ENCODE measurements at places on chromosomes 7 and 10. TPM values are rescaled to one million over a fixed set of nuclear protein-coding genes. Genes with fewer than 3 reads are reported as not detected.

PLAC9 gene
- total RNA-seq, result not detected

WNT16 gene
- not detected for total RNA-seq

LRRC17 gene
- 108 TPM for total RNA-seq

ACTL6B gene
- total RNA-seq, result not detected

HTR5A gene
- not detected for total RNA-seq

HOXA10 gene
- 24.8 TPM for total RNA-seq

NXPH1 gene
- total RNA-seq, result not detected

MPP7 gene
- total RNA-seq, result under 0.01 TPM

VPS37D gene
- 3.7 TPM for total RNA-seq

PNLIP gene
- not detected for total RNA-seq

UCMA gene
- not detected for total RNA-seq

IFRD1 gene
- 26.6 TPM for total RNA-seq

CTNNA3 gene
- not detected for total RNA-seq

EGR2 gene
- not detected for total RNA-seq
